Colonic mucosa (tissue), 4 donors: ENCODE measurements at places on chromosomes 6 and 20. TPM values are rescaled to one million over a fixed set of nuclear protein-coding genes. Genes with fewer than 3 reads are reported as not detected.

Gene DSP
- total RNA-seq: 250 TPM

DNA sequence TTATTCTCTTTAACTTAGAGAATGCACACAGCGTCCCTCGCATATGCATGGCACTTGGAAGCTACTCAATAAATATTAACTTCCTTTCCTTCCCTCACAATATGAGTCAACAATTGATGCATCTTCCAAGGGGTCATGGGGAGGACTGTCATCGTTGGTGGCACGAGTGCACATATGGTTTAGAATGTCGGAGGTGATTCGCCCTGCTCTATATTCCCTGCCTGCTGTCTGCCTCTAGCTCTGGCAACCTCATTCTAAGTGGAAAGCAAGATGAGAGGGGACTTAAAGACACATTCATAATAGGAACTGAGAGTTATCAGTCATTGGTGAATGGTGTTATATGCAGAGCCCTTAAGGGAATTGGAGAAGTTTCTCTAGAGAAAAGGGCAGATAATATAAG lies 44.6 kb downstream of the MAK start:
- H3K4me1 ChIP-seq: no peaks in the 10 kb centered on the region
- no peaks in the 10 kb centered on the region for H3K36me3 ChIP-seq
- no peak for DNase-seq

DNA sequence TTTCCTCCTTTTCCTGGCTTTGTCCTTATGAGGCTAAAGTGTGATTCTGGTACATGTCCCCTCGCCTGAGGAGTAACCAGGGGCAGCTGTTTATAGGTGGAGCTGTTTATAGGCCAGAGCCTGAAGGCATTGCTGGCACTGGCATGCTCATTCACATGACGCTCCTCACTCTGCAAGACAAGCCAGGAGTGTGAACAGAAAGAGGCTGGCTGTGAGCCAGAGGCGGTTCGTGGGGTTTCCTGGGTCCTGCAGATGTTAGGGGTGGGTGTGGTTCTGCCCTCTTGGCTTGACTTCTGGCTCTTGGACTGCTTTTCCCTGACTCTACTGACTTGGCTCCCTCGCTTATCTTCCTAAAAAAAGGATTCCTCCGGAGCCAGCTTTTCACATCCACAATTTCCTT lies 12.8 kb upstream of the MDFI start:
- H3K27ac ChIP-seq: no peak overlapping the region

GRCh38 chr6:165571721-165572132 lies 91.3 kb downstream of the PDE10A start:
- no peaks in the 10 kb centered on the region for H3K4me1 ChIP-seq
- H3K27me3 ChIP-seq: no peaks in the 10 kb centered on the region
- H3K36me3 ChIP-seq: no peaks in the 10 kb centered on the region

- H3K27me3 ChIP-seq: peaks cover 4% of the 10 kb centered on the region
- H3K36me3 ChIP-seq: no peaks in the 10 kb centered on the region
- H3K4me1 ChIP-seq: no peaks in the 10 kb centered on the region
- peak; percentile 18 for DNase-seq
Observed at GRCh38 chr6:87968435-87969278, 79.0 kb upstream of the SPACA1 start.

- no peak overlapping the region for H3K4me3 ChIP-seq
- peak; percentile 47 for DNase-seq
- H3K27ac ChIP-seq: no peak overlapping the region
Observed at GRCh38 chr20:1900321-1900801, 5.2 kb downstream of the SIRPA start.

DNA sequence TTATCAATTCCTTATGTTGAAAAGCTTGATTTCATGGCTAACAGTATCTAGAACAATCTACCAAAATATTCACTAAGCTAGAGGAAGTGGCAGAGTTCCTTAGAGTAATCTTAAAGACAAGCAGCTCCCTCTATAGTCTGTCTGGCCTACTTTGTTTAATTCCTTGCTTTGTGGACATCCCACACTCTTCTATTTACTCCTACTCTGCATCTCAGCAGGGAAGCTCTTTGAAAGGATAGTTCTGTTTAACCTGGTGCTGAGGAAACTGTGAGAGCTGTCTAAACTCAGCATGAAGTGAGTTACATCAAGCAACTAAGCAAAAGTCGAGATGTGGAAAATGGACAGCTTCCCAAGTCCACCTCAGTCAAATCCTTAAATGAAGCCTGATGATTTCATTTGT lies 4.3 kb downstream of the REV3L start:
- DNase-seq: no peak
- H3K4me1 ChIP-seq: peaks cover 5% of the 10 kb centered on the region
- no peaks in the 10 kb centered on the region for H3K27me3 ChIP-seq
